ENCODE measurements at places on chromosomes 1 and 21. TPM values are rescaled to one million over a fixed set of nuclear protein-coding genes. Genes with fewer than 3 reads are reported as not detected.

DNA sequence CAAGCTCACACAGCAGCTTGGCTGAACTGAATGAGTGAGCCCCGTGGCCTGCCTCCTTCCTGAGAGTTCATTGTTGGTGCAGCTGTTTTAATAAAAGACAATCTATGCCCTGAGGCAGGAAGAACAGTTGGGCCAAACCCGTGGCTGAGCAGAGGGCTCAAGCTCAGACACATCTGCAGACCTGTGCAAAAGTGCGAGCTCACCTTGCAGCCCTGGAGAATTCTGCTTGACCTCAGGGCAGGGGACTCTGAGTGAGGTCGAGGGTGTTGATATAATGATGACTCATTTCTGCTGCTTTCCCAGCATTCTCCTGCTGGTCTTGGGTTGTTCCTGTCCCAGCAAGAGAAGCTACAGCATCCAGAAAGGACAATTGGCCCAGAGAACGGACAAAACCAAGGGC lies 61.0 kb downstream of the ATP5PO start:
- DNase-seq: no peak

GRCh38 chr1:235854347-235854746 lies 12.4 kb downstream of the LYST start:
- DNase-seq: no peak

SLC35F3 gene
- polyA plus RNA-seq: 1.0 TPM

DNA sequence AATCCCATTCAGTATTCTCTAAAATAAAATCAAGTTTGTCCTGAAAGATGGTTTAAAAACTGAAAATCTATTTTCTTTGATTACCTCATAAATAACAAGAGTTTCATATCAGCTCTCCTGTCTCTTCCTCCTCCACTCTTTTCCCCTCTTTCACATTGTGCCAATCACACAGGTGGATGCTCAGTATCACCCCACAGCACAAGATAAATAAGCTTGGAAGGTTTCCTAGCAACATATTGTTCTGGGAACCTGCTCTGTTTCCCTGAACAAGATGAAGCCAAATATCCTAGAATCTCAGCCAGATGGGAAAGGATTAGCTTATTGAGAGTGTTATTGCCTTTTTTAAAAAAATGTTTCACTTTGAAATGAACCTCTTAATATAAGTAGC lies 45.7 kb upstream of the CACYBP start:
- DNase-seq: peak; percentile 67

ERG gene
- polyA plus RNA-seq: 17.3 TPM

INSRR gene
- polyA plus RNA-seq: 0.49 TPM

OR2L3 gene
- polyA plus RNA-seq: not detected

DNA sequence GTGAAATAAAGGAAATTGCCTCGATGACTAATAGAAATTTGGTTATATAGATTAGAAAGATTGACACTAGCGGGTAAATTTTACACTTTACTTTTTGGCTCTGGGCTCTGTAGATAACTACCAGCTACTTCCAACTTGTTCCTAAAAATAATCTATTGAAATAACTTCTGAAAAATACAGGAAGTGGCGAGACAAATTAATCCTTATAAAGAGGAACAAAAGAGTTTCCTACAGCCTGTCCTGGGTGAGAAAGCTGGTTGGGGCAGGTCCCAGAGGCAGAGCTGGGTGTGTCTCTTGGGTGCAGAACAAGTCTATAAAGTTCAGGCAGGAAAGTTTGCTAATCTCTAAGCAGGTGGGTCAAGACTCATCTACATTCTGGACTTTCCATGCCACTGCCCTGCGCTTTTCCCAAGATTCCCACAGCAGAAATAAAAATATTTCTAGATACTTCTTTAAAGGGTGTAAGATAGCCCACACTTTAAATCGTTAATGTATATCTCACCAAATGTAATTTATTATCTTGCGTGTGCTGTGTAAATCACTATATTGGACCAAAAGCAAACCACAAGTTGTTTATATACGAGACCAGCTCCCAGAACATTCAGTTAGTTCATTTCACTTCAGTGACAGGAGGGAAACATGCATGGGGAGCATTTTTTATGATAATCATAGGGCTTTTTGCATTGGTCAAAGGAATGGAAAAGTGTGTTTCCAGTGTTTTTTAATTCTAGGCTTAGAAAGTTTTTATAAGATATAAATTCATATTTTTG lies 70.1 kb upstream of the NRIP1 start:
- DNase-seq: no peak

TFAP2E gene
- polyA plus RNA-seq: 0.50 TPM

DNA sequence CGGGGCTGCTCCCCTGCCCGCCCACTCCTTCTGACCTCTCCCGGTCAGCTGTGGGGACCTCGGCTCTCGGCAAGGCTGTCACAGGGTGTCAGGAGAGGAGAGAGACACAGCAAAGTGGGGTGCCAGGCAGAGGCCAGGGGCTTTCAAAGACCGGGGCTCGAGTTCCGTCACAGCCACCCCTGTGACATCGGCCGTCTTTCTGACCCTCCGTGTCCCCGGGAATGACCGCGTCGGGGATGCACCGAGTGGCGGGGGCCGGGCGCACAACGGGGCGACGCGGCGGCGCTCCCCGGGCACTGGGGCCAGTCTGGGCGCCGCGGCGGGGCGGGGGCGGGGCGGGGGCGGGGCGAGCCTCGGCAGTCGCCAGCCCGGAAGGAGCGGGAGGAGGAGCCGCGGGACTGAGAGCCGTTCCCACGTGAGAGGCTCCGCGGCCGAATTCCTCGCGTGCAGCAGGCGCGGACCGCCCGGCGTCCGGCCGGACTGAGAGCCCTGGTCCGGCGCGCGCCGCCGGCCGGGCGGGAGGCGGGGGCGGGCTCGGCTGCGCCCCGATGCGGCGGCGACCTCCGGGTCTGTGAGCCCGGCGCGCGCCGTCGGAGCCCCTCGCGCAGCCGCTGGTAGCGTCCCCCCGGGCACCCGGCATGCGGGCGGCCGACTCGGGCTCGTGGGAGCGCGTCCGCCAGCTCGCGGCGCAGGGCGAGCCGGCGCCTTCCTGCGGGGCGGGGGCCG lies 229.7 kb upstream of the TMEM51 start:
- peak; percentile 67 for DNase-seq

OSBPL9 gene
- polyA plus RNA-seq: 62.8 TPM

- DNase-seq: no peak
These were observed 20.8 kb upstream of the EPB41 start for GRCh38 chr1:28893403-28894102.

DNA sequence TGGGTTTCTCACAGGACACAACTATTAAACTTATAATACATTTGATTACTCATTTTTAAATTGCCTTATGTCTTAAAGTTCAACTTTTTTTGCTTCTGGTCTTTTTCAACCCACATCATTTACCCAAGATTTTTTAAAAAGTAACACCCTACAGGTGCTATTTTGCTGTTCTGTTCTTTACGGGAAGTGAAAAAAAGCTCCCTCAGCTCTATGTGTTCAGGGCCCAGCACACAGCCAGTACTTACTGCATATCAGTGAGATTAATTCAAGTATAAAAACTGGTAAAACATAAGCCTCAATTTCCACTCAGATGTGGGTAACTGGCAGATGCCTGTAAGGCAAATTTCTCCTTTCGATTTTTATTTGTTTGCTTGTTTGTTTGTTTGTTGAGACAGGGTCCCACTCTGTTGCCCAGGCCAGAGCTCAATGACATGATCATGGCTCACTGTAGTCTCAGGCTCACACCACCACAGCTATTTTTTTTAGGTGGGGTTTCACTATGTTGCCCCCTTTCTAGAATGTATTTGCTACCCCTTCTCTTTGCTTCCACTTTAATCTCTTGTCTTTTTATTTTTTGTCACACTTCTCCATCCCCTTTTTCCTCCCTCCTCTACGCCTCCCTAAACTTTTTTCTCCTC lies 20.3 kb downstream of the RNASEL start:
- no peak for DNase-seq

RAP1A gene
- 62.1 TPM for polyA plus RNA-seq

- DNase-seq: no peak
These were observed 70.8 kb downstream of the PLPP3 start for GRCh38 chr1:56508523-56508983.

- DNase-seq: no peak
These were observed 61.8 kb upstream of the NBL1 start for GRCh38 chr1:19582318-19582717.

FAF1 gene
- 38.6 TPM for polyA plus RNA-seq

DNA sequence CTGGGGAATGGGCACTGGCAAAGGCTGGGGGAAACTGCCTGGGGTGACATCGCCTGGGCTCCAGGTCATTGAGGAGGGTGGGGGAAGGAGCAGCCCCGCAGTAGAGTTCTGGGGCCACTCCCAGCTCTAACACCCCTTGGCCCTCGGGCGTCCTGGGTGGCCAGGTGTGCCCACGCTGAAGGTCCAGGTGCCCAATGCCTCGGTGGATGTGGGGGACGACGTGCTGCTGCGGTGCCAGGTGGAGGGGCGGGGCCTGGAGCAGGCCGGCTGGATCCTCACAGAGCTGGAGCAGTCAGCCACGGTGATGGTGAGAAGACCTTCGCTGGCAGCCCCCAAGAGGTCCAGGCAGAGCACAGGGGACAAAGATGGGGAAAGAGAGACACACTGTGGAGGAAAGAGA lies 7.7 kb downstream of the NTRK1 start:
- DNase-seq: no peak

GRCh38 chr1:151336556-151336955 lies 9.3 kb upstream of the PI4KB start:
- DNase-seq: no peak

DNA sequence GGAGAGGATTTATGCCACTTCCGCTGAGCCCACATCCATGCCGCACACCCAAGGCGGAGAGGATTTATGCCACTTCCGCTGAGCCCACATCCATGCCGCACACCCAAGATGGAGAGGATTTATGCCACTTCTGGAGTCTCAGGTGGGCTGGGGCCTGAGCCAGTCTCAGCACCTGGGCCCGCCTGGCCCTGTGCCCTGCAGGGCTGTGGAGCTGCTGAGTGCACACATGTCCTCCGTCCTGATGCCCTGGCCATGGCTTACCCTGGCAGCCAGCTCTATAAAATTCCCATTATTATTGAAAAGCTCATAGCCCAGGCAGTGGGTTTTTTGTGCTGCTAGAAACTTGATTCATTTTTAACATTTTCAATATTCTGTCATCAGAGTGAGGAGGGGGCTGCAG lies 89.8 kb upstream of the TMEM51 start:
- no peak for DNase-seq

DNA sequence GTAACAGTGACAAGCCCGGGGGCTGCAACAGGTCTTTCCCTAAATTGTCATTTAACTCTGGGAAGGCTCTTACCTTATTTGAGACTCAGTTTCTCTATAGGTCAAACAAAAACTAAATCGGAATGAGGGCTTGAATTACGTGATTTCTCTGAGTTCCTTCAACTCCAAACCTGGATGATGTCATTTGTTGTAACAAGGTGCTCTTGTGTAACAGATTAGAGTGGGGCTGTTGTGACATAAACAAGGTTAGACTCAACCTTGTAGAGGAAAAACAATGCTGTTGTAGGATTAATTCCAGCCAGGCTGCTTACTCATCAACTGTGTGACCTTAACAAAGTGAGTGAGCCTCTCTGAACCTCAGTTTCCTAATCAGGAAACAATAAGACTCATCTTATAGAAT lies 74.4 kb downstream of the SUSD4 start:
- no peak for DNase-seq

- DNase-seq: no peak
These were observed 216.6 kb downstream of the ATG4C start for GRCh38 chr1:63000508-63000907.

BRINP3 gene
- 0.53 TPM for polyA plus RNA-seq

DNA sequence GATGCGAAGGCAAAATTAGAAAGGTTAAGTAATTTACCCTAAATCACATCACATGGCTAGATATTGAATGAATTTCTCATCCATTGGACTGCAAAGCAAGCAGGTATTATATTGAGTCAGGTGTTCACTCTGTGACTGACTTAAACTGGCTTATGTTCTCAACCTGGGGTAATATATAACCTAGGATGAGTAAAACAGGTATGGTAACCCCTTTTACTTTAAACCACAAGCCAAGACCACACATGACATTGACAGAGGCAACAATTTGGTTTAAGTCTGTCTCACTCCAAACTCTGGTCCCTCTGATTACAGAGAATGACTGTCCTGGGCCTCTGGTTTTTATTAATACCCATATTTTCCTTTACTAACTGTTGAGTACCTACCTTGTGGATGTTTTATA lies 33.3 kb downstream of the MAEL start:
- no peak for DNase-seq

GRCh38 chr1:11817192-11817591 lies 11.2 kb downstream of the CLCN6 start:
- no peak for DNase-seq

- no peak for DNase-seq
These were observed 140.2 kb upstream of the SGIP1 start for GRCh38 chr1:66393586-66394287.

GRCh38 chr1:36922071-36922470 lies 112.2 kb downstream of the GRIK3 start:
- no peak for DNase-seq

DNA sequence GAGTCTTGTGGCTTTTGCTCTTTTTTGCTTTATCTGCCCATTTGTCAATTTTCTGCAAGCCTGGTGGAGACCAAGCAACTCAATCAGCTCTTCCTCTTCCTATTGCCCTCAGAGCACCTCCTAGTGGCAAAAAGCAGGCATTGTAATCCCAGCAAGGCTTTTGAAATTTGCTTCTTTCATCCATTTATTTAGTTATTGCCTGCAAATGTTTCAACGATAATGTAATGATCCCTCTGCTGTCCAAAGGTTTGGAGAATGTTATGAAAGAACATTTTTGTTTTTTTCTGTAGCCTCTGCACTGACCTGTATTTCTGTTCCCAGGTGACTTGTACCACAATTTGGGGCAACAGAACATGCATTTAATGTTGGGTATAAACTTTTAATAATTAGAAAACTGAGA lies 127.8 kb downstream of the GABPA start:
- no peak for DNase-seq

PCSK9 gene
- 27.2 TPM for polyA plus RNA-seq

FAM229A gene
- 5.8 TPM for polyA plus RNA-seq

DNA sequence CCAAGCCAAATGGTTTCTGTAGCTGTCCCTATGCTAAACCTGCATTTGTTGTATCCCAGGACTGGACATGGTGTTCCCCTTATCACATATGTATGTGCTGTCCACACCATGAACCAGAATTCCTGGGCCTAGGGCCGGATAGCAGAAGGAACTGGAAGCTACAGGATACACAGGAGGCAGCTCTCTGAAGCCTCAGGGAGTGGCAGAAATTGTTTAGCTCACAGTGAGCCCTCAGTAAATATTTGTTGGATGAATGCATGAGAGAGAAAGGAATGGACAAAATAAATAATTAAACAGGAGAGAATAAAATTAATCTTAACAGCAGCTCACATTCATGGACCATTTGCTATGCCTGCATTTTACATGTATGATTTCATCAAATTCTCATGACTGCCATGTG lies 2.1 kb downstream of the NIPAL3 start:
- no peak for DNase-seq

DNA sequence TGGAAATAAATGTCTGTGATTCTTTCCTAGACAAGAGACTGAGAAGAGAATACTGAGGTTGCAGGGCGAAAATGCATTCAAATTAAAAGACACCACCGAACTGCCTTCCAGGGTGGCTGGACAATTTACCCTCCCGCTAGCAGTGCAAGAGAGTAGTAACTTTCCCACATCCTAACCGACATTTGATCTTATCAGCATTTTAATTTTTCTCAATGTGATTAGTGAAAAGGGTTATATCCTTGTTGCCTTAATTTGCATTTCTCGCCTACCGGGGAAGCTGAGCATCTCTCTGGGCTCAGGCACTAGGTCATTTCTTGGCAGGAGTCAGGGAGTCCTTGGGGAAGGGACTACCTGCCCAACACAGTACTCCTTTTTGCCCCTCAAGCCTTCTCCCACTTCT lies 2.8 kb downstream of the TNFRSF8 start:
- no peak for DNase-seq

PLEKHO1 gene
- 67.0 TPM for polyA plus RNA-seq
